ENCODE measurements at places on chromosomes 5 and 9.

DNA sequence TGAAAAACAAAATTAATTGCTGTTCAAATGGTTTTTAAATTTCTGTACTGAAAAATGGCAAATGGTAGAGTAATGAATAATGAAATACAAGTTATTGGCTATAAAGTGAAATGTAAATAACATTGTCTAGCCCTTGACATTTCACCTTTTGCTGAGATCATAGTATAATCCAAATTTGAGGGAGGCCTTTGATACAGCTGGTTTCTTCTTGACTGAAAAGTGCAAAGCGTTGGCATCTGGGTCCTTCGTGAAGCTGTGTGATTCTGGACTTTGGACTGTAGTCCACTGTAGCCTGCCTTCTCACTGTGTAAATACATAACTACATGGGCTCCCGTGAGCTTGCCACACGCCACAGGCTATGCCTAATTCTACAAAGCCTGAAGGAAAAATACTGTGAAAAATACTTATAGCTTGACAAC lies 52.3 kb downstream of the ARHGEF28 start:
- no peak for DNase-seq

DNA sequence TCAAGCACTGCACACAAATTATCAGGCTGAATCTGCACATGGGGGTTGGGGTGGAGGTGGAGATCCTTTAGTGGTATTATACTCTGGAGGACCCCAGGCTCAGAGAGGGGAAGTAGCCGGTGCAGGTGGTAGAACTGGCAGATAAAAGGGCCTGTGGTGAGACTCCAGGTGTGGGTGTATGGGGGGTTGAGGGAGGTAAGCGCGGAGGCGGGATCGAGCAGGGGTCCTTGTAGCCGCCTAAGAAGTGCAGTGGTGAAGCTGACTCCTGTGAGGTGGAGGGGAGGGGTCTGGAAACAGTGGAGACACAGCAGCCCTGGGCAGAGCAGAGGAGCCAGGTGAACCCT lies 841 bp downstream of the ACSL6 start:
- DNase-seq = no peak

DNA sequence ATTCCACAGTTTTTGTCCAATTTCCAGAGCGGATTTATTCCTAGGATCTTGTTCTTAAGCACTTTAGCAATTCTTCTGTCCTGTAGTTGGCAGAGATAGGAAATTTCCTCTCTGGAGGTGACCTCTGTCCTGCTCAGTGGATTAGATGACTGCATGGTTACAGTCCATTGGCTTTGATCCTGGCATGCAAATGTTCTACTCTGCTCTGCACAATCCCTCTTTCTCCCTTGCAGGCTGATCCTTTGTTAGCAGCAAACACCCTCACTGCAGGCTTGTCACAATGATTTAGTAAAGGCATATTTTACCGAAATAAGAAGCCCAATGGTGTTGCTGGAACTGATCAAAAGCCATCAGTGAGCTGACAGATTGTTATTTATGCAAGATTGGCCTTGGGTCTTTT lies 243.8 kb downstream of the COX7C start:
- no peak for DNase-seq

- no peak for DNase-seq
These were observed 902 bp downstream of the BDP1 start for GRCh38 chr5:71456362-71456743.

DNA sequence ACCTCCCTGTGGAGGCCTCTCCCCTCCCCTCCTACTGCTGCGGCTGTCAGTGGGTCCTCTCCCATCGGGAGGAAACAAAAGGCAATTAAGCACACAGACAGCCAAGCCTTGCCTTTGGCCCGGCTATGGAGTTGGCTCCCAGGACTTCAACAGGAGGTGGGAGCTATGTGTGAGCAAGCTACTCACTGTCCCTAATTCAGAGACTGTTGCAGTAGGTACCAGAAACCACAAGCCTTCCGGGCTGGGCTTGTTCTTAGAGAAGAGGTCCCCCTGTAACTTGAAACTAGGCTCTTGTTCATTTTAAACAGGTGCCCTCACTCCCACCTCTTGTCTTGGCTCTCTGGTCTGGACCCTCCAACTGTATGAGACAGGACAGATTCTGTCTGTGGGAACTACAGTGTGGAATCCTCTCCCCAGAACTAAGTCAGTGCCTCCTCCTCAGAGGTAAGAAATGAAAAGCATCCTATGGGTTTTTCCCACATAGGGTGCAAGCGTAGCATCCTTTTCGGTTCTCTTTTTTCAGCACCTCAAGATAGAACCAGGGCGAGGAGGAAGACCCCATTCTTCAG lies 561.1 kb downstream of the EBF1 start:
- DNase-seq = no peak

GRCh38 chr5:55102348-55102747 lies at the start of gene GZMA:
GZMA (plus strand) TSS chr5:55102646; CDS start chr5:55102683, 37 bp downstream.
- DNase-seq = no peak

- no peak for DNase-seq
These were observed 8.7 kb upstream of the ERAP1 start for GRCh38 chr5:96816411-96816939.

GRCh38 chr5:58071566-58071965 lies 388.3 kb downstream of the PLK2 start:
- DNase-seq = no peak

- no peak for DNase-seq
These were observed at the start of gene PCAT7 for GRCh38 chr9:94554439-94555331. PCAT7 (plus strand) TSS chr9:94555083.

DNA sequence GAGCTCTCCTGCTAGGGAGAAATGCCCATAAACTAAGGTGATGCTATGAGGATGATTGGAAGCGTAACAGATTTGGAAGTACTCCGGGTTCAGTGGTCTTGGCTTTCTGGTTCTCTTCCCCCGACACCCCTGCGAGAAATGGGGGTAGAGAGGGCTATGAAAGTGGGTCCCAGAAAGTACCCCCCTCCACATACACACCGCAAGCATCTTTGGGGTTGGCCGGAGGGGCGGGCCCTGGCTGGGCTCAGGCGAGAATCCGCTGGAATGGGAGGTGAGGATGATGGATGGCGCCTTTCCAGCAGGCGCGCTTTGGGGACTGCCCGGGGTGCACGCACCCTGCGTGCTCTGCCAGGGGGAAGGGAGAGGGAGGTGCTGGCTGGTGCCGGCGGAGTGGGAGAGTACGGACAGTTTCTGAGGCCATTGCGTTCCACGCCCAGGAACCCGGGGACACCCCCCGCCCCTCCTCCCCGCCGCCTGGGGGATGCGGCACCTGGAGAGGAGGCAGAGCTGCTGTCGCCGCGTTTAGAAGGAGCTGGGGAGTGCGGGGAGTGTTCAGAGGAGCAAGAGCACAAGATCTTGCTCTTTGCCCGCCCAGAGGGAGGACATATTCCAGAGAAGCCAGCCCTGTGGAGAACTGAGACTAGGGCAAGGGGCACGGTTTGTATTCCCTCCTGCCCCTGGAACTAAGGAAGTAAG lies 1.9 kb downstream of the PCSK5 start:
- no peak for DNase-seq

DNA sequence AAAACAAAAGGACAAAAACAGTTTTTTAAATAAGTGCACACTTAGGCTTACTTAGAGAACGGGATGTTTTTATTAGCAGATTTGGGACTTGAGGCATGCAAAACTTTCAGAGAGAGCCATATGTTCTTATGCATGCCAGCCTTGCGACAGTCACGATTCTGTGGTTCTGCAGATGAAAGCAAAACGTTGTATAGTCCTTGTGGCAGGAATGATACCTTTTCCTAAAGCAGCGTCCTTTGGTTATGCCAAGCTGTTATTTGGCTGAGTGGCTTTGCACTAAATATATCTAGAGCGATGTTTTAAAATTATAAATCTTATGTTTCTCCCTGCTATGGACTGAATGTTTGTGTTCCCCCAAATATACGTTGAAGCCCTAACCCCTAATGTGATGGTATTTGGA lies 152.0 kb downstream of the SH3GL2 start:
- DNase-seq = no peak

GRCh38 chr5:145220481-145220880 lies 614.7 kb downstream of the PRELID2 start:
- no peak for DNase-seq

DNA sequence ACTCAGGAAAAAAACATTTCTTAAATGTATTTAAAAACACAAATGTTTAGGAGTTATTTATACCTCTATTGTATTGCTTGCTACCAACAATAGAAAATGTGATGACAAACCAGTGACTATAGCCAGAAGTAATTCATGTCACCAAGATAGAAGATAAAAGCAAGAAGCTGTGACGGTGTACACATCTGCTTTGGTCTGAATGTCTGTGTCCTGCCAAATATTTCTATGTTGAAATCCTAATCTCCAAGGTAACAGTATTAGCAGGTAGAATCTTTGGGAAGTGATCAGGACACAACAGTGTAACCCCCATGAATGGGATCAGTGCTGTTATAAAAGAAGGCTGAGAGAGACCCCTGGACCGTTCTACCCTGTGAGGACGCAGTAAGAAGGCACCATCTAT lies 74.7 kb downstream of the CEMIP2 start:
- DNase-seq = no peak

DNA sequence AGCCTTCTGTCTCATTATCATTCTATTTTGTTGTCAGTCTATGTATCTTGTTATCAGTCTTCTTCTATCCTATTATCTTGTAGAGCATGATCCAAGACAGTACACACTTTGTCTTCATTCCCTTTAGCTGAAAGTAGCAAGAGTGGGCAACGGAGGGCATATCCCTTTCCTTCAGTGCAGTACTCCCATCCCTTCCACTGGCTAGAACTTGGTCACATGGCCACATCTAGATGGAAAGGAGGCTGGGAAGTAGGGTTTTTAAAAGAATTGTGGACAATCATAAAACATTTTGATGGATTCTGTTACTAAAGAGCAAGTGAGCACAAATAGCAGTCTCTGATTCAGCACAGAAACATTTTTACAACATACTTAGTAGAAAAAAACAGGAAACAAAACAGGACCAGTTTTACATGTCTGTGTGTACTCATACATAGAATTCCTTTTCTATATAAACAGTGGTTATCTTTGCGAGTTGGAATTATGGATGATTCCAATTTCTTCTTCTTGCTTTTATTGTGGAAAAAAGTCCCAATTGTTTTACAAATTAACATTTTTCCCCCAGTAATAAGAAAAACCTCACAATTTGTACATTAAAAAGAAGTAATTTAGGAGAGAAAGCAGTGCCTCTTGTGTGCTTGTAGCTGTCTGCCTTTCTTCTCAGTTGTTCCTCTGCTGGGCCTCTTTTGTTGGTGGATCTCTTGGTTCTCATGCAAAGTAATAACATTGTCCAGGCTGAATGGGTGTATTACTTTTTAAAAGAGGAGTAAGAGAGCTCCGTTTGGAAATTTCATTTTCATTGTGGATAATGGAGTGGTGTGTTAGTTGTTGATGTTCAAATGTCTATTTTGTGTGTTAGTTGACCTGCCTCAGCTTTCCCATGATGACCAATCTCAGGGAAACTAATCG lies 410.9 kb upstream of the TRPC7 start:
- DNase-seq = no peak

GRCh38 chr5:177496727-177497291 lies 595 bp downstream of the PDLIM7 start:
- no peak for DNase-seq

GRCh38 chr9:8633784-8634183 lies 834.2 kb upstream of the DMAC1 start:
- DNase-seq = no peak

GRCh38 chr5:170486371-170486770 lies 17.4 kb upstream of the KCNIP1 start:
- DNase-seq = no peak

DNA sequence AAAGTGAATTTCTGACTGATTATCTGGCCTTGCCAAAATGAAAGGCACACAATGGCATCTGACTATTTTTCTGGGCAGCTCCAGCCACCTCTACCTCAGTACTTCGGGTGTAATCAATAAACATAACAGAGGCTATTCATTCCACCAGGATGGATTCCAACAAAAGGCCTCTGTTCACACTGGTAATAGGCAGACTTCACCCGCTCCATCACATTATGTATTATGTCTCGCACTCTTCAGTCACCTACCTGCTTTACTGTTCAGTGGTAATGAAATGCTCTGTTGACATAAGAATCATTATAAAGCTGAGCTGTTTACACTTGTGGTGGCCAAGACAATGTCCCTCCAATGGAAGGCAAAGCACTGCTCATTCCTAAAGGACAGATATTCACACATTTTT lies 1333.7 kb upstream of the WWC1 start:
- no peak for DNase-seq

DNA sequence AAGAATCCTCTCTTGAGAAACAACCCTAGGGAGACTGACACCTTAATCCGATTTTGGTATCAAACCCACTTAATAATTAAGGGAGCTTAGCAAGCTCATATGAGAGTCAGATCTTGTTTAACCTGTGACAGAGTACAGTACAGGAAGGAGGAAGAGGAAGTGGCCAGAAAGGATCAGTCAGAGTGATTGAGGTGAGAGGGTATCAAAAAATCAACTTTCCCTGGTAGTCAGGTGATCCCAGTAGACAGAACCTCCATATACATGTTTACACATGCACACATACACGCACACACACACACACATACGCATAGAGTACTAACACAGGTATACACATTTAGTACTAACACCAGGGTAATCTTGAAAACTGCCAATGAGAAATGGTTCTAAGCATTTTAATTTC lies 56.8 kb downstream of the GLIS3 start:
- no peak for DNase-seq

GRCh38 chr9:76592974-76593347 lies 134.0 kb downstream of the GCNT1 start:
- no peak for DNase-seq

DNA sequence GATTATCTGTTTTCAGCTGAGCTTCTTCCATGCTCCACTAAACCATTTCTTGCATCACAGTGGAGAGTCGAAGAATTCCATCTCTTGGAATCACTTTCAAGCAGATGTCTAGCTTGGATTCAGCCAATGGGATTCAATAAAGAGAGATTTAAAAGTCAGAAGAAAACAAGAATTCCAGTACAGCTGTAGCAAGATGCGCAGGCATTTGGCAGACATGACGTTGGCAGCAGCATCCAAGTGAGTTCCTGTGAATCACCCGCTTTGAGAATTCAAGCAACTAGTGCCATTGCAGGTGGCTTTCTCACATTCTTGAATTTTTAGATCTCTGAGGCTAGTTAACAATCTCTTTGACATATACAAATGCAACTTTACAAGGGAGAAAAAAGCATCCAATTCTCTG lies 467.0 kb downstream of the CDH10 start:
- DNase-seq = no peak

- DNase-seq = no peak
These were observed 58.5 kb upstream of the S1PR3 start for GRCh38 chr9:88932766-88933165.

DNA sequence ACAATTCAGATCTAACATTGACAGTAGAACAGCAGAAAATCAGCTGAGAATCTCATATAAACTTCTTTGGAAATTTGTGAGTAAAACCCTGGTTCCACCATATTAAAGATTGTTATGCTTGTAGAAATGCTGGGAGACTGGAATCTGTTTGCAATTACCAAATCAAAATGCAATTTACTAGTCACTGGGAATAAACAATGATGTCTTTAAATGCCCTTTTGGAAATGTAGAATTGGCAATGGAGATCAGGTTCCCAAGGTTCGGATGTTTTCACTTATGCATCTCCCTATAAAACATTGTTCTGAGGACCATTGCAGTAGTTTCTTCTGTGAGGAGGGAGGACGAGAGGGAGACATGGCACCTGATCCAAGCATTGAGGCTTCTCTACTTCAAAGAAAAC lies 384.4 kb downstream of the TMEM167A start:
- no peak for DNase-seq
